ENCODE measurements at places on chromosomes 12 and 14.

DNA sequence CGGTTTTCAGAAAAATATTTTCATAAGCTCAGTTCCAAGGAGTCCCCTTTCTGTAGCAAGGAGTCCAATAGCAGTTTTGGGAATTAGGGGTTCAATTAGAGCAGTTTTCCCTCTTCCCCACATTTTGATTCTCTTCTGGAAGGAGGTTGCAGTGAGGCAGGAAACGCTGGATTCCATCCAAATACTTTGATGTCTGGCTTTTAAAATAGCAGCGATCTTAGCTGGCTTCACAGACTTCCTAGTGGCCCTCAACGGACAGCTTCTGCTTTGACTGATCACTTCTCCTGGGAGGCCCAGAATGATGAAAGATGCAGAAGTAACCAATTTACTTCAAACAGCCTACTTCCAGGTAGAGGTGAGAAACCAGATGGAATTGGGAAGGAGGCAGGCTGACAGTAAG lies 63.1 kb downstream of the C12orf75 start:
- no peak for DNase-seq

DNA sequence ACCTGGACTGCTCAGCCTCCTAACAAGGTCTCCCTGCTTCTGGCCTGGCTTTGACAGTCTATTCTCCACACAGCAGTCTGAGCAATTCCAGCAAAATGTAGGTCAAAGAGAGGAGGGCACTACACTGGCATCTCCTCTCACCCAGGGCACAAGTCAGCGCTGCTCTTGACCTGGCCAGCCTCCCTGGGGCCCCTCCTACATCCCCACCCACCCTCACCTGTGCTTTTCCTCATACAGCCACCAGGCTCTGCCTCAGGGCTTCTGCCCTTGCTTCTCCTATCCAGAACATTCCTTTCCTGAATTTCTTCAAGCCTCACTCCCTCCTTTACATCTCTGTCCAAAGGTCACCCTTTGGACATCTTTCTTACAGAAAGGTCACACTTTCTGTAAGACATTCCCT lies 33.7 kb downstream of the GALNT4 start:
- DNase-seq: no peak

DNA sequence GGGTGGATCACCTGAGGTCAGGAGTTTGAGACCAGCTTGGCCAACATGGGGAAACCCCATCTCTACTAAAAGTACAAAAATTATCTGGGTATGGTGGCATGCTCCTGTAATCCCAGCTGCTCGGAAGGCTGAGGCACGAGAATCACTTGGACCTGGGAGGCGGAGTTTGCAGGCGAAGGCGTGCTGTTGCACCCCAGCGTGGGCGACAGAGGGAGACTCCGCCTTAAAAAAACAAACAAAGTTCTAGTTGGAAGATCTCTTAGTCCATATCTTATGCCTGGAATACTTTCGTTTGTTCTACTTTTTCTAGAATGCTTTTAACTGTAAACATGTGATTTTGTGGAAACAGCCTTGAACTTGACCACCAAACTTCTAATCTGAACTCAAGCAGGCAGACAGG lies 38.7 kb downstream of the PPHLN1 start:
- DNase-seq: no peak

DNA sequence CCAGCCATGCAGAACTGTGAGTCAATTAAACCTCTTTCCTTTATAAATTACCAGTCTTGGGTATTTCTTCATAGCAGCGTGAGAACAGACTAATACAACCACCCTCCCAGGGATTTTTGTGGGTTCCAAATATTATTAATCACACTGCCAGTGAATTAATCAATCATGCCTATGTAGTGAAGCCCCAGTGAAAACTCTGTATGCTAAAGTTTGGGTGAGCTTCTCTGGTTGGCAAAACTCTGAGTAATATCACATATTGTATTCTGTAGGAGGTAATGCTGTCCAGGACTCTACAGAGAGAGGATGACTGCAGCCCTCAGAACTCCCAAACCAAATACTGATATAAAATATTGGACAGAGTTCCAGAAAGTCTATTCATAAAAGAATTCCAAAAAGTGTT lies 216.9 kb downstream of the RPAP3 start:
- DNase-seq: no peak

- DNase-seq: no peak
These were observed 27.7 kb downstream of the RASSF8 start for GRCh38 chr12:25986180-25986579.

DNA sequence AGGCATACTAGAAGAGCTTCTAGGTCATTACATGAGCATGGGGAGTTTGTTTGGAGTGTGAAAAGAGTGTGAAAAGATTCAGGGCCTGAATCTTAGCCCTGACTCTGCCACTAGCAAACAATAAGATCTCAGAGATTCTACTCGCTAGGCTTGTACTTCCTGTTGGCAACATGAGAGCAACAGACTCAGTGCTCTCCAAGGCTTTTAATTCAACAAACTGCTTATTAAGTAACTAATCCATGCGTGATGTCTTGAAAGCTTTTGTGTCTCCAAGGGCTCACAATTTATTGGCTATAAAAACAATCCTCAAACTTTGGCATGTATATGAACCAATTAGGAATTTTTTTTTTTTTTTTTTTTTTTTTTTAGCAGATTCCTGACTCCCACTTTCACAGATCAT lies 105.1 kb downstream of the STXBP6 start:
- no peak for DNase-seq

GRCh38 chr12:117981267-117981666 lies 12.5 kb upstream of the KSR2 start:
- DNase-seq: no peak

GRCh38 chr12:6884539-6884938 lies 11.4 kb upstream of the SPSB2 start:
- DNase-seq: peak; percentile 75
